ENCODE measurements at places on chromosomes 5 and 9.

DNA sequence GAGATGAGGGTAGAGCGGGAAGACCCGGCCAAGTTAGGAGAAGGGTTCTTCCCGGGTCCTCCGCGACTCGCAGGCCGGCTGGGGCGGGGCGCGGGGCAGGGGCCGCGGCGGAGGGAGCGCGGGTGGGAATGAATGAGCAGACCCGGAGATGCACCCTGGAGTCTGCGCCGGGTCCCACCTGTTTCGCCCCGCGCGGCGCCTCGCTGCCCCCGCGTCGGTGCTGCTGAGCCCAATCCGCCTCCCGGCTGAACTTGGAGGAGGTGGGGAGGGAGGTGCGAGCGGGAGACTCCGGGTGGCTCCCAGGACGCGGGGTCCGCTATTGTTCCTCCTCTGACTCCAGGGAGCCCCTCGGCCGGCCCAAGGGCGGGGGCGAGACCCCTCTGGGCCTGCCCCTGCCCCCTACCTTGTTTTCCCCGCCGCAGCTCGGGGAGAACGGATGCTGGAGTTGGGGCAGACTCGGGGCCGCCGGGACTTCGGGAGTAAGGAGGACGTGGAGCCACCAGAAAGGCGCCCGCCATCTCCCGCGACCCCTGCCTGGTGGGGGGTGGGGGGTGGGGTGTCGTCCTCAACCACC lies 659 bp downstream of the RAI14 start:
- DNase-seq: no peak

- DNase-seq: no peak
Measured at GRCh38 chr5:87765009-87765408, 352.3 kb upstream of the CCNH start.

GRCh38 chr9:112654282-112654681 lies 63.6 kb downstream of the INIP start:
- no peak for DNase-seq

GRCh38 chr5:170451747-170452365 lies 52.0 kb upstream of the KCNIP1 start:
- DNase-seq: peak; percentile 12

Data from brain microvascular endothelial cell (primary cell).